Osteoblast (primary cell): ENCODE measurements at places on chromosomes 7 and 10. TPM values are rescaled to one million over a fixed set of nuclear protein-coding genes. Genes with fewer than 3 reads are reported as not detected.

The DTX2 gene
- 11.5 and 14.5 TPM in 2 replicates for total RNA-seq

The CDHR3 gene
- total RNA-seq: 6.5 and 8.3 TPM in 2 replicates

The SDK1 gene
- total RNA-seq: under 0.01 and 0.36 TPM in 2 replicates

The BBIP1 gene
- 31.2 and 32.2 TPM in 2 replicates for total RNA-seq

The EPO gene
- total RNA-seq: not detected in 2 replicates

GRCh38 chr7:86477343-86477935 is 166.3 kb upstream of the GRM3 start:
- H3K4me1 ChIP-seq: no peaks in the 10 kb centered on the region
- no peaks in the 10 kb centered on the region for H3K27me3 ChIP-seq
- H3K4me3 ChIP-seq: no peak overlapping the region
- no peak overlapping the region for H3K27ac ChIP-seq

DNA sequence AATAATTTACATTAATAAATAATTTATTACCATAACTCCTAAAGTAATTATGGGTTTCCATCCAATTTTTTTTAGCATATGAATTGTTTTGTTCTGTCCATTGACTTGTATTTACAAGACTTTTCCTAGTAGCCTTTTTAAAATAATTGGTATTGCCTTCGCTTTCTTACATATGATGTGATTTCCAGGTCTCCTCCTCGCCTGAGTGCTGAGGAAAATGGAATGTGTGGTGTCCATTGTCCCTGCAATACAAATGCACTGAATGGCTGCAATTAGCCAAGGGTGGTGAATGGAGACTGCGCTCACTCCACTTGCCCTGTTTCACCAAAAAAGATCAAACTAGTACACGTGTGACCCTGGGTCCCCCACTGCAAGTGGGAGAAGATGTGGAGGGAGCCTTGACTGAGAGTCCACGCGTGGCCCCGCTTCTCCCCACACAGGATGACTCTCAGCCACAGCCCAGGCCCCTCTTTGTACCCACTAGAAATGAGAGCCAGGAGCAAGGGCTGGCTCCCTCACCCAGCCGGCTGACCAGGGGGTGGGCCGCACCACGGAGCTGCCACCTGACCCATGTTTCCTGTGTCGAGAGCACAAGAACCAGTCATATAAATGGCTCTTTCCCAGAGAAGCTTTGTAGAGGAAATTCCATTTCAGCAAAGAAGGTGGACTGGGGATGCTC is 52.6 kb downstream of the FAM53B start:
- no peaks in the 10 kb centered on the region for H3K27me3 ChIP-seq
- H3K27ac ChIP-seq: no peak overlapping the region
- no peak overlapping the region for H3K4me3 ChIP-seq
- peak; percentile 43 for DNase-seq

DNA sequence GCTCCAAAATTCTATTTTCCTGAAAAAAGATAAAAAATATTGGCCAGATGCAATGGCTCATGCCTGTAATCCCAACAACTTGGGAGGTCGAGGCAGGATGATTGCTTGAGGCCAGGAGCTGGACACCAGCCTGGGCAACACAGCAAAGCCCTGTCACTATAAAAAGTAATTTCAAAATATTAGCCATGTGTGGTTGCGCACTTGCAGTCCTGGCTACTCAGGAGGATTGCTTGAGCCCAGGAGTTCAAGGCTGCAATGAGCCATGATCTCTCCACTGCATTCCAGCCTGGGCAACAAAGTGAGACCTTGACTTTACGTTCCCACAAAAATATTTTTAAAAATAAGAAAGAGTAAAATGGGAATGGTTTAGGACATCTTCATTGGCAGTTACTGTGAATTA is 104.1 kb upstream of the AFAP1L2 start:
- DNase-seq: no peak
- H3K27me3 ChIP-seq: no peaks in the 10 kb centered on the region
- H3K4me3 ChIP-seq: no peak overlapping the region
- no peaks in the 10 kb centered on the region for H3K4me1 ChIP-seq
- no peaks in the 10 kb centered on the region for H3K36me3 ChIP-seq

DNA sequence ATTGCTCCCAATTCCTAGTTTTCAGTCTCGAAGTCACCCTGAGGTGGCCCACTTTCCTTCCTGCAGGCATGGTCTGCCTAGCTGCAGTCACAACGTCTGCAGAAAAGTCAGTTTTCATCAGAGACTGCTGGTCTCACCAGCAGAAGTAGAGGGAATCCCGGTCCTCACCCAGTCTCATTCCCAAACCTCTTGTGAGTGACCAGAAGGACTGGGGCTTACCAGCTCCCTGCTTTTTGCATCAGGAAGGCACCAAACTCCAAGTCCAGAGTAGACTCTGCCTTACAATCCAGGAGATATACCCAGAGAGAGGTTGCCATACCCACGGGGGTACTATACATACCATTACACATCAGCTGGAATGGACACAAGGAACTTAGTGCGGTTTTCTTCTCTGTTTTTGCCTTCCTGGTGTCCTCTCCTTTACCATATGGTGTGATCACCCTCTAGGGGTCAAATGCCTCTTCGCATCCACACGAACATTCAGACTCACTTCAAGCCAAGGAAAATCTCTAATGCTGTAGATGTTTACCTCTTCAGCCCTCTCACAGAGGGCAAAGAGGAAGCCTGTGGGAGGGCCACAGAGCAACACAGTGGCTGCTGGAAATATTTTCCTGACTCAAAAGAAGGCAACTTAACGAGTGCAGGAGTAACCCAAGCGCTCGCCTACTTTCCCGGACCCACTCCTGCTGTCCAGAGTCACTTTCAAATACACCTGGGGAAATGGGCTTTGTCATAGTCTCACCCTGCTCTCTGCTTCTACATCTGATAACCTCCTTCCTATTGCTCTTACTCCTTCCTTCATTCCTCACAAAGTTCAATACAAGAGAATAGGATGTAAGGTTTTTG is 220.9 kb downstream of the C7orf25 start:
- H3K27me3 ChIP-seq: no peaks in the 10 kb centered on the region
- no peak overlapping the region for H3K4me3 ChIP-seq
- H3K27ac ChIP-seq: no peak overlapping the region
- H3K36me3 ChIP-seq: no peaks in the 10 kb centered on the region

DNA sequence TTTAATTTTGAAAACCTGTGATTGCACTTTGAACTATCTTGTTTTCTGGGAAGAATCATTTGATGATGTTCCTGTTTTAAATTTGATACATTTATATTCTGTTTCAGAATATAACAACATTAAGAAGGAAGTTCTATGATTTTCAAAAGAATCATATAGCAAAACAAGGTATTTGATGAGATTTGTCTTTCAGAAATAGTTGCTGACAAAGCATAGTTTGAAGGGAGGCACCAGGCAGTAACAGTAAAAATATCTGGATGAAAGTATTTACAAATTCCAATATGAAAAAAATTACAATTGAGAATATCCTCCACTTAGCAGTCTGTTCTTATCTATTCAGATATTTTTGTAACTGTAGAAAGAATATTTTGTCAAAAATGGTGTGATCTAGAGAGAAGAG is 266.1 kb upstream of the CSTF2T start:
- no peak overlapping the region for H3K27ac ChIP-seq
- no peaks in the 10 kb centered on the region for H3K27me3 ChIP-seq
- H3K36me3 ChIP-seq: no peaks in the 10 kb centered on the region
- H3K4me3 ChIP-seq: no peak overlapping the region

GRCh38 chr10:117899181-117899683 is 147.5 kb downstream of the RAB11FIP2 start:
- no peaks in the 10 kb centered on the region for H3K4me1 ChIP-seq
- no peak for DNase-seq
- no peak overlapping the region for H3K4me3 ChIP-seq
- H3K36me3 ChIP-seq: no peaks in the 10 kb centered on the region
- H3K27ac ChIP-seq: no peak overlapping the region

GRCh38 chr7:116955801-116956476 is 2.6 kb downstream of the ST7 start:
- peak; percentile 13 for DNase-seq
- no peak overlapping the region for H3K27ac ChIP-seq
- H3K4me1 ChIP-seq: peaks cover 21% of the 10 kb centered on the region
- H3K4me3 ChIP-seq: no peak overlapping the region
- no peaks in the 10 kb centered on the region for H3K36me3 ChIP-seq
- H3K27me3 ChIP-seq: no peaks in the 10 kb centered on the region
